ENCODE measurements at places on chromosomes 2 and 18. TPM values are rescaled to one million over a fixed set of nuclear protein-coding genes. Genes with fewer than 3 reads are reported as not detected.

GRCh38 chr18:12324991-12325725 lies 17.1 kb downstream of the TUBB6 start:
- no peak for DNase-seq

DNA sequence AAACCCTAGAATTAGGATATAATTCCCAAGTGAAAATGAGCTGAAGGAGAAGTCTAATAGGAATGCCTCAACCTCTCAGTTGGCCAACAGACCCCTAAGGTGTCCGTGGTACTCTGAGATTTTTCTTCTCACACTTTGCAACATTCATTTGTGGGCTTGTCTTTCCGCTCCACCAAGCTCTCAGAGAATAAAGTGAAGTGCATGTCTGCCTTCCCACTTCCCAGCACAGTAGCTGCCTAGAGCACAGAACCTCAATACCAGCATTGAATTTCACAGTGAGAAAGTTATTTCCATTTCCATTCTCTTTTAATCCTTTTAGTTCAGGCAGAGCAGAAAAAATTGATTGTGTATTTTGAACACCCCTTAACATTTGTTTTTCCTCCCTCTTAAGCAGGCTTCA lies 451.8 kb downstream of the TGIF1 start:
- no peak for DNase-seq

GRCh38 chr18:12060182-12060870 lies 33.3 kb upstream of the ANKRD62 start:
- no peak for DNase-seq

- no peak for DNase-seq
These were observed 40.5 kb upstream of the ACTR2 start for GRCh38 chr2:65186872-65187851.

- no peak for DNase-seq
These were observed 765 bp upstream of the LHCGR start for GRCh38 chr2:48756289-48756688.

DNA sequence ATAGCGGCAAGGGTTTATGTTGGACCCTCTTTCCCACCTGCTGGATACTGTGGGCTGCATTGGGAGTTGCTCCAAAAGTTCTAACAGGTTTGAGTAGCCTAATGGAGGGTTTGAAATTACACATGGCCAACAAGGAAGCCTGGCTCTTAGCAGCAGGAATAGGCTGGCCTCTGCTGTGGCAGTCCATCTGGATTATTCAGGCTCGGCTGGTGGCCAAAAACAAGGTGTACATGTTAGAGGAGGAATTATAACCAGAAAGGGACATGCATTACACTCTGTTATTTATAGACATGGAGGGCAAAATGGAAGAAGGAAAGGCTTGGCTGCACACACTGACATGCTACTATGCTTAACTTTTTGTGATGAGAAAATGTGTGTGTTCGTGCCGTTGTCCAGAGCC lies 61.1 kb upstream of the NRXN1 start:
- no peak for DNase-seq

- DNase-seq, result no peak
These were observed 12.1 kb upstream of the ERCC3 start for GRCh38 chr2:127305990-127306585.

ADD2 gene
- 0.76 TPM for total RNA-seq

GRCh38 chr2:40690525-40690924 lies 238.6 kb upstream of the SLC8A1 start:
- no peak for DNase-seq

IGFBP5 gene
- total RNA-seq, result 122 TPM
